ENCODE measurements at places on chromosomes 3 and 15.
A peak's percentile ranks its signal among the peaks of the same experiment; 100 is the strongest.

GRCh38 chr3:153462545-153462944 is 300.5 kb downstream of the RAP2B start:
- DNase-seq = no peak

DNA sequence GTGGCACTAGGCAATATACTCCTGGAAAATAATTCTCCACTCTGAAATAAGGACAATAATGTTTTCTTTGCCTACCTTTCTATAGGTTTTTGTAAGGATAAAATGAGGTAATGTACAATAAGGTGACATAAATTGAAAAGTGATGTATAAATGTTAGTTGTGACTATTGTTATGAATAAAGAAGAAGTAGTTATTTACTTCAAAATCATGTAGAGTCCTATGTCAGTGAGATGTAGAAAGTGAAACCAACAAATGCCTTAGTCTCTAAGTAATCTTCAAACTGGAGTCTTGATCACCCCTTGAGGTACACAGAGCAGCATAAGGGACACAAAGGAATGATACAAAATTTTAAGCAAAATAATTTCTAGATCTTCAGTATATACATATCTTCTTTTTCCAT is 60.3 kb upstream of the TP63 start:
- no peak for DNase-seq

GRCh38 chr3:43022121-43022520 is 43.0 kb downstream of the GASK1A start:
- DNase-seq = no peak

DNA sequence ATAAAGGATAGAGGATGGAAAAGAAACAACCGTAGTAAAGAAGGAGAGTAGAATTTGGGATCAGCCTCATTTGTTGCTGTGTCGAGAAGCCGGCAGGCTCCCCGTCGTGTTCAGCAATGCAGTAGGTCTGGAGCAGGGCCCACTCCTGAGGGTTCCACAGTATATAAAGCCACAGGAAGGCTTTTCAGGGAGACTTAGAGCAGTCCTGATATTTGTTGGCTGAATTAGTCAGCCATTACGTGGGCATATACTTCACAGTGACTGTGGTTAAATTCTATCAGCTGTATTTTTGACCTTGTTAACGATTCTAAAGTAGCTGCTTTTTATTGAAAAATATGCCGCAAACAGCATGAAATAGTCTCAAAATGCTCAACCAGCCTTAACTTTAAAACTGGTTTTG is 149.5 kb downstream of the ITPR1 start:
- no peak for DNase-seq

- DNase-seq = no peak
Measured at GRCh38 chr15:56383010-56383409, 17.8 kb downstream of the TEX9 start.

GRCh38 chr3:42085641-42086376 is 5.3 kb upstream of the TRAK1 start:
- DNase-seq = no peak

DNA sequence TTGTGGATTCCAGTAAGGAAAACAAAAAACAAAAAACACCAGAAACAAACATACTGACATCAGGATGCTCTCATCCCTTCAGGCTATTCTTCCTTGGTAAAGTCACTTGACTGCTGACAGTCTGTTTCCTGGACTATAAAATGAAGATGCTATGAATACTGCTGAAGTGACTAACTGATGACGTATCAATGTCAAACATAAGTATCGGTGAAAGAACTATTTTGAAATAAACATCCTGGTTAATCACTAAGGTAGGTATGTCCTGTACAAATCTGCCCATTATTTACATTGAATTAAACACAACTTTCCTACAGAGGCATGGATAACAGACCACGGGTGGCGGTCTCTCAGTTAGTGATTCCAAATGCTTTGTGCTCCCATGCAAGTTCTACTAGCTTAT is 45.9 kb downstream of the CHAC1 start:
- no peak for DNase-seq

- no peak for DNase-seq
Measured at GRCh38 chr15:49977306-49977705, 141.7 kb downstream of the ATP8B4 start.

DNA sequence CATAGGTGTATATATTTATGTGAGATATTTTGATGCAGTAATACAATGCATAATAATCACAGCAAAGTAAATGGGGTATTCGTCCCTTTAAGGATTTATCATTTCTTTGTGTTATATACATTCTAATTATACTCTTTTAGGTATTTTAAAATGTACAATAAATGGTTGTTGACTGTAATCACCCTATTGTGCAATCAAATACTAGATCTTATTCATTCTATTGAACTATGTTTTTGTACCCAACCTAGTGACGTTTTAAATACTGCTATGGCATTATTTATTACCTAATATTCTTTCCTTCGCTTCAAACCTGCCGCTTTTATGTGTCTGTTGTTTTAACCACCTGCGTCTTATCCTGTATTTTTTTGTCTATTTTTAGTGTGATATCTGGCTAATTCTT is 132.4 kb downstream of the ADAMTSL3 start:
- DNase-seq = no peak

- DNase-seq = peak; percentile 60
Measured at GRCh38 chr3:50154840-50155490, at the start of gene SEMA3F. Gene SEMA3F, plus strand, starts transcription at chr3:50155324. Its CDS starts 4,299 bp downstream, at chr3:50159623.

DNA sequence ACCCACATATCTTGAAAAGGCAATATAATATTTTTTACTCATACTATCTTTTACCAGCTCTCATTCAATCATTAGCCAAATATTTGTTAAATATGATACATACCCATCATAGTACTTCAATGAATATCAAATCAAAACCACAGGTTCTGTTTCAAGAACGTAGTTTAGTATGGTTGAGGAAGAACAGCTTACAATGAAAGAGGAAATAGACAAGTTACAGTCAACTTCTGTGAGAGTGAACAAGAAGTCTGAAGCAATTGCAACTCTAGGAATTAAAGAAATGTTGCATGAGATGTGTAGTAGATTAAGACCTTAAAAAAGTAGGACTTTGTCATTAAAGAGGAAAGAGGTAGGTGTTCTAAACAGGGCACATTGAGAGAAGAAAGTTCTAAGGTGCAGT is 9.3 kb downstream of the BCHE start:
- DNase-seq = no peak

DNA sequence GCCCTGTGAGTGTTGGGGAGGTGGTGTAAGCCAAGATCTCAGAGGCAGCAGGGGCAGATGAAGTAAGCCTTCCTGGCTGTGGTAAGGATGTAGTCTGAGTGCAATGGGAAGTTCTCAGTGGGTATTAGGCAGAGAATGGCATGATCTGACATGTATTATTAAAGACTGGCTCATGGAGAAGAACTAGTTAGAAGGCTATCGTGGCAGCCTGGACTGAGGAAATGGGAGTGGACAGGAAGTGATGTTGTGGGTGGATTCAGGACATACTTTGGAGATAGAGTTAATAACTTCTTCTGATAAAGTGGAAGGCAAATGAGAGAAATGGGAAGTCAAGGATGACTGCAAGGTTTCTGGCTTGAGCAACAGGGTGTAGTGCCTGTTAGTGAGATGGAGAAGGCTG is 250.9 kb upstream of the CFAP20DC start:
- DNase-seq = no peak

- no peak for DNase-seq
Measured at GRCh38 chr15:73959012-73959581, 32.8 kb downstream of the LOXL1 start.

DNA sequence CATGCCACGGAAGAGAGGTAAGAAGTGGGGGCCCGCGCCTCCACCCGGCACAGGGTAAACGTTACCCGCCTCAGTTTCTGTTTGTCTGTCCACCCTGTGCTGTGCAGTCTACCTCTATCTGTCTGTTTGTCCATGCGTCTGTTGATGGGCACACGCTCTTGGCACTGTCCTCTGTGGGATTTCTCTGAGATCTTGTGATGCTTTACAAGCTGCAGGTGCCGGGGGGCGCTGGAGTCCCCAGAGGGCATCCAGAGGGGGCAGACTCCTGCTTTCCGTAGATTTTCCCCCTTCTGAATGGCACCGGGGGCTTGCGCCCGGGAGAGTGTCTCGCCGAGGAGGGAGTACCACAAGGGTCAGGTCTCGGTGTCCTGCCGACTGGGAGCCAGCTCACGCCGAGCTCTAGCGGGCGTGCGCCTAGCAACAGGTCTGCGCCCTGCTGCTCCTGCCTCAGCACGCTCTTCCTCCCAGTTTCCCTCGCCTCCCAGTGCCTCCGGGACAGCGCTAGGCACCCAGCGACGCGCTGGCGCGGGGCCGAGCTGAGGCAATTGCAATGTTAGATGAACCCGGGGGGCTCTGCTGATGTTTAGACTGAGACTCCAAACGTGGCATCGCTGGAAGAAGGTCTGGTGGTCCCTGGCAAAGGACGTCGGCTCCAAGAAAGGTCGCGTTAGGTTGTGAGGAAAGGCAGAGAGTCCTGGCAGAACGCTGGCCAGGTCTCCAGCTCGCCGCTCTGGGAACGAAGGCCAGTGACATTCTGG is 667 bp downstream of the CEMIP start:
- no peak for DNase-seq

- no peak for DNase-seq
Measured at GRCh38 chr15:57509126-57509525, 82.6 kb upstream of the MYZAP start.

DNA sequence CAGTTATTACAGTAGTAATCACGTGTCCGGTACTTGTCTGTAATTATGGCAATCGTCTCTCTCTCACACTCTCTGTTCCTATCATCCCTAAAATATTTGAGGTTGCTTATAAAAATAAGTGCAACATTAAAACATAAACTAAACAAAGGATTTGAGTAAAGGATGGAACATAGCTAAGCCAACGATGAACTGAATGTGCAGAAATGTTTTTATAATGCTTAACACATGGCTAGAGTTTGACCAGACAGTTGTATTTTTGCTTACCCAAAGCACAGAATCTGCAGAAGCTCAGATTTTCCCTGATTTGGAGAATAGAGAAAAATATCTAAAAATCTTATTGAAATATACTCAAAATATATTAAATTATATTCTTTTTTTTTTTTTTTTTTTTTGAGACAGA is 1030.9 kb downstream of the NAALADL2 start:
- no peak for DNase-seq
